ENCODE measurements at places on chromosomes 7 and 10.

DNA sequence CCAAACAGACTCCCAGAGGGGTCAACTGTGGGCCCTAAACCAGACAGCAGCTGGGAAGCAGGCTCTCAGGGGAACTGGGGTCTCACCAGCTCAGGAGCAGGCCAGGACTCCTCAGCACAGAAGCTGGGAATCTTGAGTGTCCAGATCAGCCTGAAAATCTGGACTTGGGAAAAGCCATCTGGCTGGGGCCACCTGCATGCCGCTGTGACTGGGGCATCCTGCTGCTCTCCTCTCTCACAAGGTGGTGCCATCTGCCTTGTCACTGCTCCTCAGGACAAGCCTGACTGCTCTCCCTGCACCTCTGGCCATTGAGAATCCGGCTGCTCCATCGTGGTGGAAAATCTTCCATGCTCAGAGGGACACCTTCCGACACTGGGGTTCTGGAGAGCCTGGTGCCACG, 141.4 kb downstream of the PLPP4 start:
- no peak for DNase-seq

- DNase-seq = no peak
These were observed 182.4 kb upstream of the FRMD4A start for GRCh38 chr10:14513123-14513522.

DNA sequence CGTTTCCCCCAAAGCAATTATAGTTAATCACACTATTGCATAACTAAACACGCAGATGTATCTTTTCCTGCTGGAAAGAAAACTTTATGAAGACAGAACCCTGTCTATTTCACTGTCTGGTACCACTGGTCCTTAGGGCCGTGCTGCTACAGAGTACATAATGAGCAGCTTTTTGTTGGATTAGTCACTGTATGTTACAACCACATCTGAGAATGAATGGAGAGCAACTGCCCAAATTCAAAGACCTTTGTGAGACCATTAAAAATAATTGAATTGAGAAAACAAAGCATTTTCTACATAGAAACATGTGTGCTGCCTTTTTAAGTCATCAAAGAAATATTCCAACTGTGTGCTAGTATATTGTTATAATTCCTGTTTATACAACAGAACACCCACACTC, 111.3 kb upstream of the SORCS1 start:
- DNase-seq = no peak

DNA sequence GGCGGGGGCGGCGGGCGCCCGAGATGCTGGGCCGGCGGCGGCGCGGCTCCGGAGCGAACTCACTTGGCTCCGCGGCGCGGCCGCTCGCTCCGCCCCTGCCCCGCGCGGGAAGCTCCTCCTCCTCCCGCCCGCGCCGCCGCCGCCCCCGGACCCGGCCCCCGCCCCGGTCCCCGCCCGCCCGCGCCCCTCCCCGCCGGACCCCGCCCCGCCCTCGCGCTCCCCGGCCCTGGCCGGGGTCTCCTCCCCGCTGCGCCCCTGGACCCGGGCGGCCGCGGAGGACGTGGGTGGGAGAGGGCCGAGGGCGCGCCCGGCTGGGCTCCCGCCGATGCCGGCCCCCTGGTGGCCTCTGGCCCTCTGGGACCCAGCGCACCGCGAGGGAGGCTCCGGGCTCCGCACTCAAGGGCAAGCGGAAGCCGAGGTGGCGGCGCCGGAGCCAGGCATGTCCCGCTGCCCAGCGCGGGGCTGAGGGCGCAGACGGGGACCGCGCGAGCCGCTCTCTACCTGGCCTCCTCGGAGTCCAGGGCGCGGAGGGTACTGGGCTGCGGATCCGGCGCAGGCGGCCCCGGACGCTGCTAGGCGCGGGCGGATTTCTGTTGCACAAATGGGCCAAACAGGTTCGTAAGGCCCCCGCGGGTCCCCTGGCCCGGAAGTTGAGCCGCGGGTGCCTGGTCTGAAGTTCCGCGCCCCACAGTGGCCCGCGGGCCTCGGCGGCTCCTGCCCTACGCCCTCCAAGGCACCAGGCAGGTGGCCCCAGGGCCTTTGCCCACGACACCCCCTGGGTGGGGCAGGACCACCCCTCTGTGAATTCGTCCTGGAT, at the start of gene TCERG1L:
Gene TCERG1L (minus strand): TSS at position 61 of the 817 bp plus-strand sequence. CDS start 86 bp downstream, outside the sequence.
- no peak for DNase-seq

DNA sequence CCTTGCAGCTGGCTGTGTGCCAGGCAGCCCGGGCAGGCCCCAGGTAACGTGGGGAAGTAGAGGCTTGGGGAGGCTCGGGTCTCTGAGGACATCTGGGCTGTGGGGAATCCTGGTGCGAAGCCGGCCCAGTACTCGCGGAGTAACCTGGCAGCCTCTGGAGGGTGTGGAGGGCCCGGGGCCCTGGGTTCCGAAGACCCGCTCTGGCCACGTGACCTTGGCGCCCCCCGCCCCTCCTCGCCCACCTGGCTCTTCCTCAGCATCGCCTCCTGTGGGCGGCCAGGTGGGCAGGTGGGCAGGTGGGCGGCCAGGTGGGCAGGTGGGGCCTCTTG, 143.1 kb downstream of the WDR37 start:
- no peak for DNase-seq

- no peak for DNase-seq
These were observed 146.2 kb downstream of the WDR37 start for GRCh38 chr10:1202343-1202742.

DNA sequence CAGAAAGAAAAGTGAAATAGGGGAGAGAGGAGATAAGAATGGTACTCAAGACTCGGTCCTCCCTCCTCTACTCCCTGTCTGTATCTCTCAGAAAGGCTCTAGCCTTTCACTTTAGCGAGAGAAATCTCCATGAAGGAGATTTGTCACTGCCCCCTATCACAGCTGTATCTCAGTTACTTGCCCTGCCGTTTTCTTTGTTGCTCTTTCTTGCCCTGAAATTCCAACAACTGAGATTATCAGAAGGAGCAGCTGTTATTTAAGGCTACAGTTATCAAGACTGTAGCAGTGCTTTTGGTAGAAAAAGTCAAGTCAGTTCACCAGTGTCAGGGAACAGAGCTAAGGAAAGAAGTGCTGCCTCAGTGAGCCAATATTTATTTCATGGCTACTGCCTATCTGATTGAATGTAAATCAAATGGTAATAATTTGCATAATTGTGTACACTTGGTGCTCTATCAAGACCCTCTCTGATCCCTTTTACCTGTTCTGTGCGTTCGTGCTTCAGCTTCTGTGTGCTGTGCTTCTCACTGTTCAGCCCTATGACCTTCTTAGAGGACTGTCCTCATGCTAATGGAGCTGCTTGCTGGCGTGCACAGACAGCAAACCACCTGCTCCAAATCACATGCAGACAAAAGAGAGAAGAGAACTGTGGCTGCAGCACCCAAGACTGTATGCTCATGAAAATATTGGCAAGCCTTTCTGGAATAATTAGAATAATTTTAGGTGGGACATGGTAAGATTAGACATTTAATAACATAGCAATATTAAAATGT, 180.2 kb upstream of the FAM3C start:
- no peak for DNase-seq

DNA sequence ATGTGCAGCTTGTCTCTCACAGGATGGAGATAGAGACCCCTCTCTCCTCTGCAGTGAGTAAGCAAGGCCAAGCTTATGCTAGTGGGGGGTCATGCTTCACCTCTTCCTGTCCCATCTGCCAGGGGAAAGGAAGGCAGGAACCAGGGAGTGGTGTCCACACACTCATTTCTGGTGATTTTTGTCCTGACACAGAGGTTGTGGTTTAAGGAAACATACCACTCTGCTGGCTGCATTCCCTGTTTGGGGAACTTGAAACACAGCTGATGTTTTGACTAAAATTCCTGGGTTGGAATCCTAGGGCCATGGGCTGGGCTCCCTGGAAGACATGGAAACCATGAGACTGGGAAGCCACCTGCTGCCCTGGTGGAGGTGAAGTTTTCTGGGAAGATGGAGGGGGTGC, 21.4 kb downstream of the C10orf120 start:
- no peak for DNase-seq

DNA sequence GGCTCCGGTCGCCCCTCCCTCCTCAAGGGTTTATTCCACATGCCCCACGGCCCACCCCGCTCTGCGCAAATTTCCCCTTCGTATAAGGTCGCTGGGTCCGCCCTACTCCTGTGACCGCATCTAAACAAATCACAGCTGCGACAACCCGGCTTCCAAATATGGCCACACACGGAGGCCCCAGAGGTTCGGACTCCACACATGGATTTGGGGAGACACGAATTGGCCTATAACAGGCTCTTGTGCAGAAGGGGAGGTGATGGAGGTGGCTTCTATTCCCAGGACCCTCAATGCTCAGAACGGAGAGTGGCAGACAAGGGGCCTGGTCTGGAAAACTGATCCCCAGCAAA, 90.1 kb downstream of the FOXL3 start:
- DNase-seq = no peak

GRCh38 chr7:44673771-44674170, 67.3 kb downstream of the OGDH start:
- DNase-seq = no peak

GRCh38 chr7:1572111-1572822, 2.4 kb upstream of the PSMG3 start:
- no peak for DNase-seq
